NCI-H524 treated with DMSO at 0.1 percent for 48 hours (cell line): ENCODE measurements at places on chromosomes 11 and 22.

DNA sequence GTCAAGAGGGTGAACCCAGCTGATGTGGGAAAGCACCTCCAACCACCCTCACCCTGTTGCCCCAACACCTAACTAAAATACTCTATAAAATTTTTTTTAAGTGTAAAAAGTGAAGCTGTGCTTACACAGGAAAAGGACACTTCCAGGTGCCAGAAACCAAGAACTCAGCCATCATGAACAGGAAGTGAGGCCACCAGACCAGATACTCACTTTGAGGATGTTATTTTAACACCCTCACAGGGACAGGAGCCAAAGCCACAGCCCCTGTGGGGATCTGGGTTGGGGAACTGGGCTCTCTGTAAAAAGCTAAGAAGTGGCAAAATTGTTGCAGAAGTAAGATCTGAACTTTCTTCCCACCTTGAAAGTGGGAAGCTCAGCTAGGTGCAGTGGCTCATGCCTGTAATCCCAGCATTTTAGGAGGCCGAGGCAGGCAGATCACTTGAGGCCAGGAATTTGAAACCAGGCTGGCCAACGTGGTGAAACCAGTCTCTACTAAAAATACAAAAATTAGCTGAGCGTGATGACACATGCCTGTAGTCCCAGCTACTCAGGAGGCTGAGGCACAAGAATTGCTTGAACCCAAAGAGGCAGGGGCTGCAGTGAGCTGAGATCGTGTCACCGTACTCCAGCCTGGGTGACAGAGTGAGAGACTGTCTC, 3.8 kb downstream of the RSPH14 start:
- no peak for DNase-seq

GRCh38 chr11:67600324-67601029, 6.3 kb upstream of the NDUFV1 start:
- DNase-seq = no peak

GRCh38 chr11:115901069-115901468, 396.9 kb upstream of the CADM1 start:
- no peak for DNase-seq

GRCh38 chr11:15159085-15159484, 44.4 kb downstream of the INSC start:
- DNase-seq = no peak

DNA sequence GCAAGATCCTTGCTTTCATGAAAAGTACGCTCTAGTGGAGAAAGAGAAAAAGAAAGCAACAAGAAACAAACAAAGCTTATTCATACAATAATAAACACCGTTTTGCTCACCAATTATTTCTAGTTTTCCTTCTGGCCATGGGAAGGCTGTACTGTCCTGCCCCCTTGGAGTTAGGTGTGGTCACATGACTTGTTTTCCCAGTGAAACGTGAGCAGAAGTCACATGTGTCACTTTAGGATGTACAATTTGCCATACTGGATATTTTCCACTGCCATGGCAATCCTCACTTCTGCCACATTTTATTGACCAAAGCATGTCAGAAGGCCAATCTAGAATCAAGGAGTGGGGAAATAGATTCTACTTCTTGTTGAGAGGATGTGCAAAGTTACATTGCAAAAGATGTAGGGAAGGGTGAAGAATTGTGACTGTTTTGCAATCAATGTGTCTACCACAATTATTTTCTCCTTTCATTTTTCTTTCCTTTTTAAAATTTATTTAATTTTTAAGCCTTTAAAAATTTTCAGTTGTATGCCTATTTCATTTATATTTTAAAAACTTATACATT, 24.3 kb upstream of the TRAF6 start:
- no peak for DNase-seq

DNA sequence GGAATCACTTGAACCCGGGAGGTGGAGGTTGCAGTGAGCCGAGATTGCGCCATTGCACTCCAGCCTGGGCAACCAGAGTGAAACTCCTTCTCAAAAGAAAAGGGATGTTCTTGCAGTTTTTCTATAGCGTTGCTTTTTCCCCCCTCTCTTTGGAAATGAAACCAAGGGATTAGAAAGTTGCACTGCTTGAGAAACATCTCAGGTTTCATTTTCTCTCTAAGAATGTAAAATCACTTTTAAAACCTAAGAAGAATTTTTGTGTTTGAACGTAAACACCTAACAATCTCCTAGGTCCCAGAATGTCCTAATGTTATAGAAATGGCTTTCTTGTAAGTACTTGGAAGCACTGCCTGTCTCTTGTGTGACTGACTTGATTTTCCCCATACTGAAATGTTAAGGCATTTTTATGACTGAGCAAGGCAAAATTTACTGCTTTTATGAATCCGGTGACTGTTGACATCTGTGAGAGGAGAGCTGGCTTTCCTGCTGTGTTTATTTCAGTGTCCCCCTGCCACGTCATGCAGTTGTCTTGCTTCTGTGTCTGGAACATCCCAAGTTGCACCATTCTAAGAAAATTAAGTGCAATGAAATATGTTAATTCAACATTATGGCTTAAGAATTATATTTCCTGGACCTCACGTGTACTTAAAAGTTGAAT, 37.7 kb downstream of the NF2 start:
- no peak for DNase-seq

- no peak for DNase-seq
These were observed 73.8 kb downstream of the FAM76B start for GRCh38 chr11:95715777-95716241.

GRCh38 chr11:94181943-94182342, 53.3 kb downstream of the PANX1 start:
- DNase-seq = no peak

DNA sequence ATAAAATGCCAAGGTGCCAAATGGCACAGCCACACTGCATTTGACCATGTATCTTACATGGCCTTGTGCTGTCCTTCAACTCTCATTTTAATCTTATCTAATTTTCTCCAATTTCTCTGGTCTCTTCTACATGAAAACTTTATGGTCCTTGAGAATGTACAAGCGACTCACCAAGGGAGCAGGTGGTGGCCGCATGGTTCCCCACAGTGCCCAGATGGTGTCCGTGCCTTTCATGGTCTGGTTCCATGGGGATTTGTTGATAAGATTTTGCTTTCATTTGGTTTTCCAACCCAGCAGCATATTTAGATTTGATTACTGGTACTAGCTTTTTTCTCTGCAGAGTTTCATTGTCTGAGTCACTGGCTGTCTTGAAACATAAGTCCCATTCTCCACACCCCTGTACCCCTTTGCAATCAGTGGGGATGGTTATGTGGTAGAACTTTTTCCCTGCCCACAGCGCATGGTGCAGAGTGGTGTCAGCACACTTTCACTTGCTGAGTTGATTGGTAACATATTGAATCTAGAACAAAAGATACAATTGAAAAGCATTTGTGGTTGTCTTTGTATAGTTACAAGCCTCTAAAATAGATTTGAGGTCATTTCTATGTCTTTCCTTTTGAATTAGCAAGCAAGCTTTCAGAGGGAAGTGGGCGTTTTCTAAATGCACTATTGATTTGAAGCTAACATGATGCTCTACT, 24.1 kb downstream of the ZNRF3 start:
- DNase-seq = peak; percentile 48

- no peak for DNase-seq
These were observed 88.5 kb downstream of the BRD1 start for GRCh38 chr22:49739138-49739537.

DNA sequence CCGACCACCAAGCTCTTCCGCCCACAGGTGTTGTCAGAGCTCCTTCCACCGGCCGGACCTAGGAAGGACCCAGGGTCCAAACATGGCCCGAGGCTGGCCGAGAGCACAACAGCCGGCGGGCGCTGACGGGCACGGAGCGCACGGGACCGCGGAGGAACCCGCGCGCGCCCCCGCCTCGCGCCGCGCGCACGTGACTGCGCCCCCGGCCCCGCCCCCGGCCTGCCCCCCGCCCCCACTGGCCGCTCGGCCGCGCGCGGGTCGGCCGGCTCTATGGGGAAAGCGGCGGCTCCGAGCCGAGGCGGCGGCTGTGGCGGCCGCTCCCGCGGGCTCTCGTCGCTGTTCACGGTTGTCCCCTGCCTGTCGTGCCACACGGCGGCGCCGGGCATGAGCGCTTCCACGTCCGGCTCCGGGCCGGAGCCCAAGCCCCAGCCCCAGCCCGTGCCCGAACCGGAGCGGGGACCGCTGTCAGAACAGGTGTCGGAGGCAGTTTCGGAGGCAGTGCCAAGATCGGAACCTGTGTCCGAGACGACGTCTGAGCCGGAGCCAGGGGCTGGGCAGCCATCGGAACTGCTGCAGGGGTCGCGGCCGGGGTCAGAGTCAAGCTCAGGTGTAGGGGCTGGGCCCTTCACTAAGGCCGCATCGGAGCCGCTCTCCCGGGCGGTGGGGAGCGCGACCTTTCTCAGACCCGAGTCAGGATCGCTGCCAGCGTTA, at the start of gene OSBP2:
TSS of gene OSBP2 (plus strand) at position 235 of the 711 bp plus-strand sequence. CDS start at position 271, 36 bp downstream.
- DNase-seq = no peak

- no peak for DNase-seq
These were observed 5.0 kb downstream of the SEZ6L start for GRCh38 chr22:26174280-26174679.

DNA sequence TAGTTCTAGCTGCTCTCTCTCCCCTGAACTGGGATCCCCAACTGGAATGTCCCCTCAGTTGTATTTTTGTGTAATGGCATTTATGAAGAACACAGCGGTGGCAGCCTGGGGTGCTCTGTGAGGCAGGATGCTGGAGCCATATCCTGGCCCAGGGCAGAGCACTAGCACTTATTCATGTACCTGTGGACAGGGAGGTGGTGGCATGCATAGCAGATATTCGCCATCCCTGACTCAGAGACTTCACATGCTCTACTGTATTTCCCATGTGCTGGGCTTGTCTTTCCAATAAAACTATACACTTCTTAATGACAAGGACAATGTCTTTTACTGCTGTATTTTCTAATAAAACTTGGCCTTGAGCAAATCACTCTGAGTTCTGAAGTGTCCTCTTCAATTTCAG, 125.3 kb downstream of the ADAMTS15 start:
- DNase-seq = no peak
